H1 (cell line): ENCODE measurements at places on chromosomes 3 and 15.
A peak's percentile ranks its signal among the peaks of the same experiment; 100 is the strongest.

DNA sequence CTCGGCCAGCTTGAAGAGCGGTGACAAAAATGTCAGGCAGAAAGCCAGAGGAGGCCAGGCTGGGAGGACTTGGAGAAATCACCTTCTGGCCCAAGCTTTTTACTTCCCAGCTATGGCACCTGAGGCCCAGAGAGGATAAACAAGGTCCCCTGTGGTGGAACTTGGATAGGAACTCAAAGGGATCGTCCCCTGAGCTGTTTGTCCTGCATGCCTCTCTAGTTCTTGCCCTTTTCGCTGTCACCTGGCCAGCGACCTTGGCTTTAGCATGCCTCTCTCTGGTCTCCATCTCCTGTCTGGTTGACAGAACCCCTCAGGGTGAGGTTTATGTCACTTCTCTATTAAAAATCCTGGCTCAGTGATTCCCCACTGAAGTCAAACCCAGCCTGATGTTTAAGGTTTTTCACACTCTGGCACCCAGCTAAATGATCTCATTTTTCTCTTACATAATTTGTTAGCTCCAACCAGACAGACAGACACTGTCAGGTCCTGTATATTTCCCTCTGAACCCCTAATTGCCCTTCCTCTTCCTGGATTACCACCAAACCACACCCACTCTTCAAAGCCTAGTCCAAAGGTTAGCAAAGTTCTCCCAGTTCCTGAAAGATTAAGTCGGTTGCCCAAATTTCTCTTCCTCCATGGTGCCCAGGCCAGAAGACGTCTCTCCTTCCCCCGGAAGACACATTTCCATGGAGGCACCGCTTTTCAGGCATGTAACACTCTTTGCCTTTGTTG, 169.1 kb downstream of the FAM43A start:
- DNase-seq = no peak

DNA sequence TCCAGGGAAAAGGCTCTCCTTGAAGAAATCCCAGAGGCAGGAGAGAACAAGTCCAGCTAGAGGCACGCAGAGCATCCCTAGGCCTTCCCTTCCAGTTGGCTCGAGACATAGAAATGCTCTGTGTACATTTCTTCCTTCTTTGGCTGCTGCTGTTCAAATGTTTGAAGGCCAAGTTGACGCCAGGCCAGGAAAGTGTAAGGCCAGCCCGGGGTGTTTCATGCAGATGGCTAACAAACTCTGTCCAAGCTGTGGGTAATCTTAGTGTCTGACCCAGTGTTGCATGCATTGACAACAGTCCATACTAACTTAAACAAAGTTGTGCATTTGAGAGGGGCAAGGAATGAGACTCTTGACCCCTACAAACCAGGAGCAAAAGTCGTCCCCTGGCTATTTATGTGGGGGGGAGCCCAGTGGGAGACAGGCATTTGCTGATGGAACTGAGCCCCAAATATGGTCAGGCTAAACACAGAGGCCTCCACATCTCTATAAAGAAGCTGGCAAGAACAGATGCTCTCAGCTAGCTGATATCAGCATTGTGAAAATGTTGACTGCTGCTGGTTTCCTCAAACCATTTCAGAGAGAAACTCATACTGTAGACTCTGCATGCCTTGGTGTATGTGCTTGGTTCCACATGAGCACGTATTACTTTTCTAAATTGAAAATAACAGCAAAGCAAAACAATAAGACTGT, 139.5 kb downstream of the ADAMTS9 start:
- no peak for DNase-seq

GRCh38 chr3:28273837-28274236, 32.4 kb downstream of the CMC1 start:
- DNase-seq = no peak

GRCh38 chr3:67329358-67329757, 325.1 kb downstream of the SUCLG2 start:
- DNase-seq = no peak

DNA sequence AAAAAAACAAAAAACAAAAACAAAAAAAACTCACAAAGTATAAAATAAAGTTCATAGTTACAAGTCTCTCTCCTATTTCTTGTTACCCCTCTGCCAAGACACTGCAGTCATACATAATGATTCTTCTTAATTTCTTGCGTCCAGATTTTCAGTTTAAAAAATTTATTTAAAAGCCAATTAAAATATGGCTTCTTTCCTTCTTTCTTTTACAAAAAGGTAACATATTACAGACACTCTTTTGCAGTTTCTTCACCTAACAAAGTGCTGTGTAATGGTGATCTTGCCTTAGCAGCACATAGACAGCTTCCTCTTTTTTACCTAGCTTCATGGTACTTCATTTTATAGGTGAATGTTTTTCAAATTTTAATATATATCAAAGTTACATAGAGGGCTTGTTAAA, 136.1 kb upstream of the SGO1 start:
- no peak for DNase-seq

- DNase-seq = no peak
Observed at GRCh38 chr3:34360713-34361112, 562.3 kb downstream of the PDCD6IP start.

GRCh38 chr3:141401573-141402475, 33.5 kb downstream of the ZBTB38 start:
- peak; percentile 69 for DNase-seq

DNA sequence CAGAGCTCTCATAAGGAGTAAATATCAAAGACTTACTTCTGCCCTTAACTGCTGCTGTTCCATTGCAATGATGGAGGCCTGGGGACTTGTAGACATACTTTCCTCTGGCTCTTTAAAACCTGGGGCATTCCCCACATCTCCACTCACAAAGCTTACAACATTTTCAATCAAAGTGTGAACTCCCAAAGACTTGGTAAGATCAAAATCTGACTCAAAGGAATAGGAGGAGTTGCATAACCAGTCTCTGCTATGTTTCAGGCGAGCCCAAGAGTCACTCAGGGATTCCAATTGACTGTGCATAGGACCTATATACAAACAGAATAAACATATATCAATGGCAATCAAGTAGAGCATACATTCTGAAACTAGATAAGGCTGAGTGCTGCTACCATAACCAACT, 101.5 kb downstream of the FBXL22 start:
- DNase-seq = no peak
